ENCODE measurements at places on chromosomes 3 and 15. TPM values are rescaled to one million over a fixed set of nuclear protein-coding genes. Genes with fewer than 3 reads are reported as not detected.

C2CD4A gene
- total RNA-seq: 0.02 TPM

PLCH1 gene
- total RNA-seq: 1.0 TPM

HDC gene
- total RNA-seq: not detected

ST3GAL6 gene
- total RNA-seq: 0.69 TPM

HCN4 gene
- 0.21 TPM for total RNA-seq
